B cell (primary cell): ENCODE measurements at places on chromosomes 5 and 9.

DNA sequence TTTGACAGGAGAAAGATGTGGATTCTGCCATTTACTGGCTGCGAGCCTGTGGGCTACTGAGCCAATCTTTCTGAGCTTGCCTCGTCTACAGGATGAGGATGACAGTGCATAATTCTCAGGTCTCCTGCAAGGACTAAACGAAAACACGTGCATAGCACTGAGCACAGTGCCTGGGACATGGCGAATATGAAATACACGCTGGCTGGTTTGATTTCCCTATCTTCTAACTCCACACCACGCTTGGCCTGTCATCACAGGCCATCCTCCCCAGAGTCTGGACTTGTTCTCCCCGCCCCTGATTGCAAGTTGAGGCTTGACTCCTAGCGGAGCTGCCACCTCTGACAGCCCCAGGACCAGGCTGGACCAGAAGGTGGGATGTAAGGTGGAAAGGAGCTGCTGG, 37.9 kb downstream of the ARPC5L start:
- DNase-seq, result no peak

DNA sequence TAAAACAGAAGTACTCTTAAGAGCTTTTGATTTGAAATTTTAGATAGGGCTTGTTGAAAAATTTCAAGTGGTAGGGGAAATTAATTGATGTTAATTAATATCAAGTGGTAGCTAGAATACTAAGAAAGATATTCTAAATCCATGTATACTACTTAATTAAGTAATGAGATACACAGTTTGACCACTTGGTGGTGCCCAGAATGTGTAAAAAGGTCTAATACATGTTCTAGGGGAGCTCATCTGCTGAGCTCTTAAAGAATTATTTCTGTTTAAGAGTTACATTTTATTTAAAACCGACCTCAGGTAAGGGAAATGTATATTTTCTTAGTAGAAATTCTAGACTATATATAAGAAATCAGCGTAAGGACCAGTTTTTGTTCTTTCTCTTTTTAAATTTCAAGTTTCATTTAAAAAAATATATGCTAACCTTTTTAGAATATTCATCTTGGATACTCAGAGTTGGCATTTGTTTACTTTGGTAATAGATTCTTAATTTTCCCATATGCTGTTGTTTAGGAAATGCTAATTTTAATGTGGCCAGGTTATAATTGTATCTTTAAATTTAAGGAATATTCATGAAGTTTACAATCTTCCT, 61.5 kb downstream of the LNPEP start:
- DNase-seq, result peak; percentile 61

GRCh38 chr9:126979461-126979860, 64.9 kb downstream of the RALGPS1 start:
- DNase-seq, result no peak

GRCh38 chr9:105131981-105132380, 112.5 kb upstream of the SLC44A1 start:
- DNase-seq, result no peak

GRCh38 chr5:129670957-129671500, 76.9 kb upstream of the MINAR2 start:
- no peak for DNase-seq

- no peak for DNase-seq
Observed at GRCh38 chr5:6719896-6720560, 6.8 kb downstream of the TENT4A start.

- no peak for DNase-seq
Observed at GRCh38 chr5:21238786-21239185, 1250.8 kb upstream of the CDH18 start.

DNA sequence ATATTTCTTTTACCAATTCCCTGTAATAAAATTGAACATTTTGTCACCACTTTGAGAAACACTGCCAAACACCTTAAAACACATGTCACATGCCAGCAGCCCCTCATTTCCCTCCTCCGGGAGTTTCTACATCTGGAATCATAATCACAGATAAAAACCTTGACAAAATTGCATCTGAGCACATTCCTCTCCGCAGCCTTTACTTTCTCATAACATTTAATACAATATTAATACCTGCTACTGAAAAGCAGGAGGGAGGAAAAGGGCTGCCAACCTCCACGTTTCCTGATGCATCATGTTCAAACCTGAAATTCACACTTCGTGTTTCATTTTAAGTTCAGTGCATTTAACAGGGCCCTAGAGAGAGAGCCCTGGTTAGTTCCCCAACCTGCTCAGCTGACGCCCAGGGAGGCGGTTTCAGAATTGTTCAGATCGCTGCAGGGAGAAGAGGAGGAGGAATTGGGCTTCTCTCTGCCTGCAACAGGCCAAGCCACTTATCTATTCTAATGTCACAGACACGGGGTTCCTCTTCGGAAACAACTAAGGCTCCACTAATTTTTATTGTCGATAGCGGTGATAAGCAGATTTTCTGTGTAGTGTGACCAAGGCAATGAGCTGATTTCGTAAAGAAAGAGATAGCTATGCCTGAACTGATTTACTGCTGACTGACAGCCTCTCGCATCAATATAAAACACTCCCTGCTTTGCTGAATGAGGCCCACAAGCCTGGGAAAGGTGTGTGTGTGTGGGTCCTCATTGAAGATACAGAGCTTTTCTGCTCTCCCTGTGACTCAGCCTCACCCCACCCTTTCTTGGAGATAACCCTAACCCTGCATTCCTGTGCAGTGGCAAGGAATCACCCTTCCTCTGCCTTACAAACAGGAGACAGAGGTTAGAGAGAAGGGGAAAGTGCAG, 4.9 kb upstream of the LHX2 start:
- peak; percentile 56 for DNase-seq

GRCh38 chr9:137301081-137301947, 757 bp downstream of the NRARP start:
- DNase-seq, result peak; percentile 67

DNA sequence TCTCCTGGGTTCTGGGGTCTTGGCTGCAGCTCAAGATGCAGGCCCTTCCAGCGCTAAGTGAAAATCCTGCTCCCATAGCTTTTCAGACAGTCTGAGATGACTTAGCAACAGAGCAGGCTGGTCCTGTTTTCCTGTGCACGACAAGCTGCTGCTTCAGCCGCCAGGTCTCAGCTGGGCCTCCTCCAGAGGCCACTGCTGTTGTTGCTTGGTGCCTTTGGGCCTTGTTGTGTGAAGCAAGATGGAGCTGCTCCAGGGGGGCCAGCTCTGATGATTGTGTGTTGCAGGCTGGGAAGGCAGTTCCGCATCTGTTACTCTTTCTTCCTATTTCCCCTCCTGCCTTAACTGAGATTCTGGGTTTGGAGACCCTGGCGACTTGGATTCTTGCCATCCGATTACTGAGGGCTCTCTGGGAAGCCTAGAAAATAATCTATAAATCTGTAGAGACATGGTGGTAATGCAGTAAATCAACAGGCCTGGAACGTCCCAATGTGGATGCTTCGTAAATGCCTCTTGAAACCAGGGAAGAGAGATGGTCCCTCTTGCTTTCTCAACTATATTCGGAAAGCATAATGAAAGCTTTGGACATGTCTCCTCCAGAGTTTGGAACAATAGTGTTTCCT, 3.2 kb downstream of the MAP1B start:
- no peak for DNase-seq

GRCh38 chr5:88145221-88145610, 123.4 kb downstream of the TMEM161B start:
- no peak for DNase-seq

GRCh38 chr5:91277093-91277626, 106.0 kb downstream of the ARRDC3 start:
- no peak for DNase-seq

DNA sequence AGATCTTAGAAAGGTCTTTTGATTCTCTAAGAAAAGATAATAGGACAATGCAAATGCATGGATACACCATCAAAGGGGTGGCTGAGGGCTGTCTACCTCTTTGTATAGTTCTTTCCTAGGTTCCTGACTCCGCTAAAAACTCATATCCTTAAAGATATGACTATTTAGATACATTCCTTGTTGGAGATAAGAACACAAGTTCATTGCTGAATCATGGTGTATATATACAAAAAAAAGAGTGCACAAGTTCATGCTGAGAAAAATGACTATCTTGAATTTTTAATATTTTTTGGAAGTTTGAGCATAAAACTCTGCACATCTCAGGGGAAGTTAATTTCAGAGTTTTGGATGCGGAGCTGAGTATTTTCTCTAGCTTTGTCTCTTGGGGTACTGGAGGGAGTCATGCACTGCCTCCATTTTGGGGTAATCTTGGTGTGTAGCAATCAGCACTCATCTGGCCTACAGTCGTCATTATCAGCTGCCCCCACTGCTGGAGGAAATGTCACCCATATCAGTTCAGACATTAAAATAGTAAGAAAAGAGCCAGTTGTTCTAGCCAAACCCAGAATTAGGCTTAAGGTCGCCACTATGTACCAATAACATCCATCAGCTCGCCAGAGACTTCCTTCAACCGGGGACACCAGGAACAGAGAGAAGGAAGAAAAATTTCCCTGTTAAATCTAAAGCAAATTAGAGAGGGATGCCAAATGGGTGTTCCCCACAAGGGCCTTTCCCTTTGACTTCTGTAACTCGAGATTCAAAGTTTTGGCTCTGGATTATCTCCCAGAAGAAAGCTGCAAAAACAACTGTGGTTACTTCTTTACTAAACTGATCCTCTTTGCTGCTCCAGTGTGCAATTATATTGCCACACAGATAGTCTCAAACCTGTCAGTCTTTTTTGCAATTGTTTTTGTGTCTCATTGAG, 49.0 kb downstream of the PTTG1 start:
- no peak for DNase-seq

DNA sequence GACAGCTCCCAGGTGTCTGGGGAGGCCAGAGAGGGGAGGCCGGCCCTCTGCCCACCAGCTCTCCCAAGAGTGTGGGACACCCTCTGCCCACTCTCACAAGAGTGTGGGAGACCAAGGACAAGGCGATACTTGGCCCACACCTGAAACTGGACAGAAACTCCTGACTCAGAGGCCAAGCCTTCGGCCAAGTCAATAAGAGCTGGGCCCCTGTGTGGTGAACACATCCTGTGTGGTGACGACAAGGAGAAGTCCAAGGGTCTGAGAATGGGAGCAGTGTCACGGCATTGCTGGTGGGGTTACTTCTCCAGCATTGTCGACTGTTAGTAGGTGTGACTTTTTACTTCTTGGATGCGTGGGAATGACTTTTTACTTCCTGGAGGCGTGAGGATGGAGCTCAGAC, 14.6 kb upstream of the F2RL1 start:
- DNase-seq, result no peak

- no peak for DNase-seq
Observed at GRCh38 chr9:34994900-34995669, 5.5 kb downstream of the DNAJB5 start.

GRCh38 chr5:84748313-84748712, 363.6 kb upstream of the EDIL3 start:
- DNase-seq, result no peak

GRCh38 chr5:132222649-132223038, 5.0 kb downstream of the P4HA2 start:
- DNase-seq, result peak; percentile 72

DNA sequence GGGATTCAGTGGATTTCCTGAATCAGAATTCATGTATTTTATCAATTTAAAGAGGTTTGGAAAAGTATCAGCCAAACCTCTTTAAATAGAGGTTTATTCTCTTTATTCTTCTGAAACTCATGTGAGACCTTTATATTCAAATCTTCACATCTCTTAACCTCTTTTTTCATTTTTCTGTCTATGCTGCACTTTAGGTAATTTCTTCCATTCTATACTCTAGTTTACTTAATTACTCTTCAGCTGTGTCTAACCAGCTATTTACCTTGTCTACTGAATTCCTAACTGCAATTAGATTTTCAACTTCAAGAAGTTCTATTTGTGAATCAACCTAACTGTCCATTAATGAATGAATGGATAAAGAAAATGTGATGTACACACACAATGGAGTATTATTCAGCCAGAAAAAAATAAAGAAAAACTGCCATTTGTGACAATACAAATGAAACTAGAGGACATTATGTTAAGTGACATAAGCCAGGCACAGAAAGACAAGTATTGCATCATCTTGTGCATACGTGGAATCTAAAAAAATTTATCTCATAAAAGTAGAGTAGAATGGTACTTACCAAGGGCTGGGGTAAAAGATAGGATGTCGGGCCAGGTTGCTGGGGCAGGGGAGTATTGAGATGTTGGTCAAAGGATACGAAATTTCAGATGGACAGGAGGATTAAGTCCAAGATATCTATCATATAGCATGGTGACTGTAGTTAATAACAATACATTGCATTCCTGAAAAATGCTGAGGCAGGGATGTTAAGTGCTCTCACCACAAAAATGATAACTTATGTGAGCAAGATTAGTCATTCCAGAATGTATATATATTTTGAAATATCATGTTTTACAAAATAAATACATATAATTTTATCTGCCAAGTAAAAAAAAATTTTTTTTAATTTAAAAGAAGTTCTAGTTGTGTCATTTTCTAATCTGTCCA, 129.5 kb upstream of the LRRTM2 start:
- no peak for DNase-seq

GRCh38 chr5:54094706-54095105, 215.7 kb downstream of the ARL15 start:
- DNase-seq, result no peak

DNA sequence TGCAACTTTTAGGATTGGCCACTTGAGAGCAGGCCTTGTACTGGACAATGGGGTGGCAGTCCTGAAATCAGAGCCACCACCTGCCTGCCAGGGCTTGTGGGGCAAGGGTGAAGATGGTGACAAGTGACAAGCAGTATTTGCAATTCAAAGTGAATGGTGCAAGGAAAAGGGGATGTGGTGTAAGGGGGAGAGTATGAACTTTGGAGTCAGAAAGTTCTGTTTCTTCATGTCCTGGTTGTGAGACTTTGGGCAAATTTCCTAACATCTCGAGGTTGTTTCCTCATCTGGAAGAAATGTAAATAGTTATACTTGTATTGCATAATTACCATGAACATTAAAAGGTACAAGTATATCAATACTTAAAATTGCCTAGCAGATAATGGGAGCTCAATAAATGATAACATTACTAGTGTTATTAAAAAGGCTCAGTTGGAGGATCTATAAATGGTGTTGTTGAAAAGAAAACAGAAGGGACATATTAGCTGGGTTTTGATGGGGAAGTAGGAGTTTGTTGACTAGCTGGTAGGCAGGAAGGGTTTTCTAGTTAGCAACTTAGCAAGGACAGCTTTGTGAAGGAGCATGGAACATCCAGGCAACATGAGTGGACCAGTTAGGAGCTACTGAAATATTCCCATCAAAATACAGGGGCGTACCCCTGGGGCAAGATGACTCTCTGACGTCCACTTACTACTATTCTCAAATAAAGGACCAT, 21.3 kb upstream of the MEGF9 start:
- peak; percentile 27 for DNase-seq
